ENCODE measurements at places on chromosomes 2 and 18.

DNA sequence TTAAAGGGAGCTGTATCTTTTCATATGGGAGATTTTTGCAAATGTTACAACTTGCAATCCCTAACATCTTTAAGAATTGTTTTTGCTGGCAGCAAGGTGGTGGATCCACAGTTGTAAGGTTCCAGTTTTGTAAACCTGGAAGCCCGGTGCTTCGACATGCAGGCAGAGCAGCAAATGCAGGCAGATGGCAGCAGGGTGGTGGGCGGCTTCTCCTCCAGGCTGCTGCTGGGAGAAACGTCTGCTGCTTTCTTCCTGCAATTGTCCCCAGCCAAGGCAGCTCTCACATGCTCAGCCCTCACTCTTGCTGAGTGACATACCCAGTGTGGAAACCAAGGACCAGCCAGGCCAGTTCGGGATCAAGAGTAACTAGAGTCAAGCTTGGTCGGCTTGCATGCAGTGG, 166.0 kb downstream of the SEPTIN10 start:
- DNase-seq = no peak

DNA sequence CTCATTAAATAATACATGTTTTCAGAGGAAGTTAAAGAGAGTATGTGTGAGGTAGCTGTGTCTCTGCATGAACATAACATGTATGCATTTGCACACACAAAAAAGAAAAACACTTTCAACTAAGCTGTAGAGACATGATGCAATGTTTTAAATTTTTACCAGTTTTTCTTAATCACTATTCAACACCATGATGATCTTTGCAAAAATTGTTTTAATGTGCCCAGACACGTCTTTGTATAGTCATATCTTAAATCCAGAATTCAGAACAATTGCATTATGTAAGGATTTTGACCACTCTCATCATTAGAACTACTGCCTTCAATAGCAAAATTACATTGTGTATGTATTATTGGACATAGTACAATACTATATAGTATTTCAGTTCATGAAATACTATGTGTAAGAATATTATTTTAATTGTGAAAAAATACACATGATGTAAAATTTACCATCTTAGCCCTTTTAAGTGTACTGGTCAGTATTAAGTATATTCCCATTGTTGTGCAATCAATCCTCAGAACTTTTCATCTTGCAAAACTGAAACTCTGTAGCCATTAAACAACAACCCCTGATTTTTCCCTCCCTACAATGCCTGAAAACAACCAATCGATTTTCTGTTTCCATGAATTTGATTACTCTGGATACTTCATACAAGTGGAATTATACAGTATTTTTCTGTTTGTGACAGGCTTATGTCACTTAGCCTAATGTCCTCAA, 104.5 kb upstream of the ACVR2A start:
- DNase-seq = no peak

GRCh38 chr2:189657867-189658266, 3.4 kb upstream of the ASNSD1 start:
- no peak for DNase-seq

- DNase-seq = no peak
Observed at GRCh38 chr2:202669841-202670240, 35.1 kb downstream of the FAM117B start.

- DNase-seq = no peak
Observed at GRCh38 chr2:37589298-37589697, 82.1 kb downstream of the CDC42EP3 start.

GRCh38 chr2:165795011-165795410, 964 bp upstream of the GALNT3 start:
- DNase-seq = no peak

DNA sequence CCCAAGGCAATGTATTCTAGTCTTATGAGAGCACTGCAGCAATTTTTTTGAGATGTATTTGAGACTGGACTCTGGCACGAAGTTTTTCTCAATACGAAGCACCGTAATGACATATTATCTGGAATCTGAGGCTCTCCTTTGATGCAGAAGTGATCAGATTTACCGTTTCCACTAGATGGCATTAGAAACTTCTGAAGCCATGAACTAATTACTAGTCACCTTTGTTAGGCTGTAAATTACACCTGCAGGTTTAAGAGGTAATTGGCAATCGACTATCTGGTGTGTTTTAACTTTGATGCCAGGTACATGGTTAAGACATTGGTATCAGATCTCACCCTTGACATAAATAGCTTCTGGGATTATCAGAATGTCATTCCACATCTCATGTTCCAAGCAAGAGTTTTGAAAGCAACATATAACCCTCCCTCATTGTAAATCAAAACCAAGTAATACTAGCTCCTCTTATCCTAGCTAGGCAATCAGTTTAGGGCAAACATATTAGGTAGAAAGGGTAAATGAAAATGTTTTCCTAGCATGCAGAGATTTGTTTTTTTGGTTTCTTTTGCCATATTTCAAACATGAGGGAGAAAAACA, 254.6 kb upstream of the SPRED2 start:
- DNase-seq = no peak

DNA sequence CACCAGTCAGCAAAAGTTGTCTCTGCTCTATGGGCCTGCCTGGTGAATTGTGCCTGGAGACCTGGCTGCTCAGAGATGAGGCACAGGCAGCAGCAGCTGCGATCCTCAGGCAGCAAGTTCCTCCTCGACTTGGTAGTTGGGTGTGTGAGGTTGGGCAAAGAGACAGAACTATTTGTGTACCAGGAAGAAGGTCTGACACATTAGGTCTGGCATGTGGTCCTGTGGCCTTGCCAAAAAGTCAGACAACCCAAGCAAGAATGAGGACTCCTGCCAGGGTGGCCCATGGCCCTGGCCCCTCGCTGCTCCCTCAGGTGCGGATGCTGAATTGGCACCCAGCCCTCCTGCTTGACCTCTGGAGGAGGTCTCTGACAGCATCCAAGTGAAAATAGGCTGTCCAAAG, 192.7 kb downstream of the DYSF start:
- no peak for DNase-seq

GRCh38 chr2:126850940-126851339, 47.8 kb upstream of the TEX51 start:
- DNase-seq = no peak

DNA sequence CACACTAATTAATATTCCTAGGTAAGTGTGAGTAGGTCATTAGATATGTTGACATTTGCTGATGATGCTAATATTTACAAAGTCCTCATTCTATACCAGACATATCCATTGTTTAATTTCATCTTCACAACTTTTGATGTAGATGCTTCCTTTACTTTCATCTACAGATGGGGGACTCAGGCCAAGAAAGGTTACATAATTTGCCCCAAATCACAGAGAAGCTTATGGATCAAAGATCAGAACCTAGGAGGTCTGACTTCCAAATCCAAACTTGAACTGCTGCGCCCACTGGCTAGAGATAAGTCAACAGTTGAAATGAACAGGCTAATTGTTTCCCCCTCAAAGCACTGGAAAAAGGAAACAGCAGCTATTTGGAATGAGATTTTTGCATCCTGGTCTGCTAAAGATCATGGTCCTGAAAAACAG, 95.6 kb upstream of the TMEM178A start:
- DNase-seq = no peak

DNA sequence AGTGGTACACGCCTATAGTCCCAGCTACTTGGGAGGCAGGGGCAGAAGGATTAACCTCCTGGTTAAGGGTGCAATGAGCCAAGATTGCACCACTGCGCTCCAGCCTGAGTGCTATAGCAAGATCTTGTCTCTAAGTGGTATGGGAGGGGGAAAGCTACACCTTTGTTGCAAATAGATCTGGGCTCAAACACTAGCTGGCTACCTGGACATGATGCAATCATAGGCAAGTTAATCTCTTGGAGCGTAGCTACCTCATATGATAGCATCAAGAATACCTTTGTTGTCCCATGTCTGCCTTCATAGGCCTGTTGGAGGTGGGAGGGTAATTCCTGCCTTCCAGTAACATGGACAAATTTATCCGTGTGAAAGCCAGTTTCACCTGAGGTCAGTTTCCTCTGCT, 15.7 kb downstream of the KLHL29 start:
- DNase-seq = no peak

DNA sequence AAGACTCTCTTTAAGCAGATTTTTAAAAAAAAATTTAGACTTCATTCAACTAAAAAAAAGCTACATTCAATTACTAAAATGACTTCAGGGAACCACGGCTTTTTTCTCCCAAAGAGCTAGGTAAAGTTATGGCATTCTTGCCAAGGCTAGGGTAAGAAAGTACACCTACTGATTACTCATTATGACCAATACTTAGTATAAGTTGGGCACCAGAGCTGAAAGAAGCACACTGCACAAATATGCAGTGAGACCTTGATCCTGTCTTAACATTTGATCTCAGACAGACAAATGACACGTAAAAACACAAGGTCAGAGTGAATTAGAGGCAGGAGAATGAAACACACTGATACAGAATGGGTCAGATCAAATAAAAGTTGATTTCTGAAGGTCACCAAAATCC, 88.7 kb downstream of the THADA start:
- DNase-seq = no peak

- DNase-seq = no peak
Observed at GRCh38 chr18:26806224-26806623, 59.3 kb downstream of the AQP4 start.

DNA sequence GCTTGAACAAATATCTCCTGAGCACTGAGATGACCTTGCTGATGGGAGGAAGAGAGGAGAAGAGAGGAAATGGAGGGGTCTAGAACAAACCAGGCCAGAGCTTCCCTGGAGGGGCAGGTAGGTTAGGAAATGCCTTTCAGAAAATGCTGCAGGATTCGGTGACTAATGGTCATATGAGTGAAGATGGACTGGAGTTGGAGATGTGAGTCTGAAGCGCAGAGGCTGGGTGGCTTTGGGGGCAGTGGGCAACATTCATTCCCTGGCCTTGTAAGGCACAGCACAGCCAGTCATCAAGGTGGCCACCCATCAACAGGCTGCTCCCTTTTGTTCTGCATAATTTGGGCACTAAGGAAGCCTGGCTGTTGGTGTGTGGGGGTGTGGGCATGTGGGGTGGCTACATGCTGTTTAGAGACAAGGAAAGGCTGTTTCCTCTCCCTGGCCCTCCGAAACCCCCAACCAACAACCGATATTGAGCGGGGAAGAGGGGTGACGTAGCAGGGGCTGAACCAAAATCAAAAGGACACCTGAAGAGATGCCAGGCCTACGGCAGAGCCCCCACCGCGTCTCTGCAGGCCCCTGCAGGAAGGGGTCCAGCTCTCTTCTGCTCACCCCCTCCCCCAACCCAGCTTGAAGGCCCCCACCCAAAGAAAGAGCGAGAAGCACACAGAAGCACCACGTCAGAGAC, 1.5 kb downstream of the SLC30A3 start:
- DNase-seq = no peak

GRCh38 chr2:181878448-181878847, 13.1 kb upstream of the ITPRID2 start:
- no peak for DNase-seq

GRCh38 chr2:215931256-215931903, 82.0 kb downstream of the MREG start:
- no peak for DNase-seq

DNA sequence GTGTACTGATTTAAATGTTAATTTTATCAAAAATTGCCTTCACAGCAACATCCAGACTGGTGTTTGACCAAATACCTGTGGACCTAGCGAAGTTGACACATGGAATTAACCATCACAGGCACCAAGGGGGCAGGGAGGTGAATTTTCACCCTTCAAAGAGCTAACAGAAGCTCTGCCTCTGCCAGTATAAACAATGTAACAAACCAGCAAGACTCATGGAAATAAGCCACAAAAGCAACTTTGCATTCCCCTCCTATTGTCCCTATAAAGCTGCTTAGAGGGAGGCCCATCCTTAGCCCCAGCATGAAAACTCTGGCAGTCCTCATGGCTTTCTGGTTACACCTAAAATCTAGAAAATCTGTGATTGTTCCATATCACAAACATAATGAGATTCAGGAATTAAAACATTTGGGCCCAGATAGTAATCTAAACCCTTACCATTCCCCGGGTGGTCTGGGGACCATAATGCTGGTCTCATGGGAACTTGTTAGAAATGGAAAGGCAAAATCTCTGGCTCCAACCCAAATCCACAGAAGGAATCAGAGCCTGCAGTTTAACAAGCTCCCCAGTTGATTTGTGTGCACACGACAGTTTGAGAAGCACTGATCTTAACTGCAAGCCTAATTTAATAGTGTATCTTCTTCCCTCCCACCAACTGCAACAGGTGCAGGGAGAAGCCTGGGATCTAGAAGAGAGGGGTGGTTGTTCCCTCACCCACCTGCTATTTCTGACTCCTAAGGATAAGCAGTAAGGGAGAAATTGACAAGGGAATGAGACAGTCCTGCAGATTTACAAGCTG, 23.1 kb downstream of the SERPINB11 start:
- no peak for DNase-seq

- no peak for DNase-seq
Observed at GRCh38 chr2:30860726-30861125, 53.5 kb upstream of the CAPN13 start.

DNA sequence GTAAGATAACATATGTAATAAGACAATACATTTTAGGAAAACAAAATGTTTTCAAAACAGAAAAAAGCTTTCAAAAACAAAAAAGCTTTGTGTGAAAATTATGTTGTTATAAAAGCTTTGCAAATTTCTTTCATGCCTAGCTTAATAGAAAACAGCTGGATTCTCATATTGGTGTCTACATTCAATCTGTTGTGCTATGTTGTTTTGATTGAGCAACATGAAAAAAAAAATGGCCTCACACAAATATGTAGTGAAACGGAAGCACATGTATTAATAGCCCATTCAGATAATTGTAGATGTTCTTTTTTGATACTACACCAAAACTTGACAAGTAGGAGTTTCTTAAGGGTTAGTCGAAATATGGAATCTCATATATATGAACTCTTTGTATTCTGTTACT, 197.5 kb downstream of the ZEB2 start:
- no peak for DNase-seq

- DNase-seq = no peak
Observed at GRCh38 chr2:23302591-23302990, 82.4 kb upstream of the KLHL29 start.

- DNase-seq = no peak
Observed at GRCh38 chr2:126656431-126657147, 631 bp downstream of the GYPC start.
